ENCODE measurements at places on chromosomes 3 and 15. TPM values are rescaled to one million over a fixed set of nuclear protein-coding genes. Genes with fewer than 3 reads are reported as not detected.

GRCh38 chr3:71994203-71994602 is 209.3 kb upstream of the PROK2 start:
- peaks cover 21% of the 10 kb centered on the region for H3K27me3 ChIP-seq
- DNase-seq: no peak
- H3K27ac ChIP-seq: no peak overlapping the region
- no peaks in the 10 kb centered on the region for H3K4me1 ChIP-seq

GPR156 gene
- 0.15 TPM for total RNA-seq

GRCh38 chr15:36517758-36518157 is 61.7 kb upstream of the CDIN1 start:
- H3K4me1 ChIP-seq: no peaks in the 10 kb centered on the region
- DNase-seq: no peak
- no peaks in the 10 kb centered on the region for H3K27me3 ChIP-seq
- no peak overlapping the region for H3K4me3 ChIP-seq

IQCF5 gene
- not detected for total RNA-seq

- no peak for DNase-seq
- no peak overlapping the region for H3K27ac ChIP-seq
- peak overlapping the region; percentile 33 for H3K4me3 ChIP-seq
These were observed 251.9 kb upstream of the HES1 start for GRCh38 chr3:193884027-193884426.

DNA sequence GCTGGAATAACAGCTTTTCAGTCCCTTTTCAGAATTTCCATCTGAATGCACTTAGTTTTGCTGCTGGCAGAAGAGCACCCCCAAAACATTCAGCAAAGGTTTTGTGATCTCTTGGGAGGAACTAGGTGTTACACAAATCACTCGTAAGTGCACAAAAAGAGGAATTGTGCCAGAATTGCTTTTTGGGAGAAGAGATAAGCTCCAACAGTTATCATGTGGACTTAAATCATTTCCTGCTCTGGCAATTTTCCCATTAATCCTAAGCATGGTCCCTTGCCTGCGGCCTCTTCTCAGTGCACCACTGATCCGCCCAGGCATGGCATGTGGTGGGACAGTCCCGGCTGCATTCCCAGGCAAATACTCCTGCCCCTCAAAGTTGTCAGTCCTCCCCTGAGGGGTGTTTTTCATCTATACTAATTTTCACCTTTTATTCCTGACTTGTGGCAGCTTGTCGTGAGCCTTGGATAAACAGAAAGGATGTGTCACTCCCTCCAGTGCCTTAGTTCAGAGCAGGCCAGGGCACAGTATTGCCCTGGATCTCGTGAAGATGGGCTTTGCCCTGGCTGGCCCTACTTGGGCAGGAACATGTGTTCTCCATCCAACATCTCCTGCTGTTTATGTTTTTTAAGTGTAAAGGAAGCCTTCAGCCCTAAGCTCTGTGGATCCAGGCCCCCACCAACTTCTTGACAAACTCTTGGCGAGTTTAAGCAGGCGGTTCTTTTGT is 44.6 kb upstream of the VILL start:
- H3K4me1 ChIP-seq: peaks cover 56% of the 10 kb centered on the region
- peak; percentile 67 for DNase-seq
- H3K27ac ChIP-seq: peak overlapping the region; percentile 71
- no peak overlapping the region for H3K4me3 ChIP-seq
- no peaks in the 10 kb centered on the region for H3K27me3 ChIP-seq

DNA sequence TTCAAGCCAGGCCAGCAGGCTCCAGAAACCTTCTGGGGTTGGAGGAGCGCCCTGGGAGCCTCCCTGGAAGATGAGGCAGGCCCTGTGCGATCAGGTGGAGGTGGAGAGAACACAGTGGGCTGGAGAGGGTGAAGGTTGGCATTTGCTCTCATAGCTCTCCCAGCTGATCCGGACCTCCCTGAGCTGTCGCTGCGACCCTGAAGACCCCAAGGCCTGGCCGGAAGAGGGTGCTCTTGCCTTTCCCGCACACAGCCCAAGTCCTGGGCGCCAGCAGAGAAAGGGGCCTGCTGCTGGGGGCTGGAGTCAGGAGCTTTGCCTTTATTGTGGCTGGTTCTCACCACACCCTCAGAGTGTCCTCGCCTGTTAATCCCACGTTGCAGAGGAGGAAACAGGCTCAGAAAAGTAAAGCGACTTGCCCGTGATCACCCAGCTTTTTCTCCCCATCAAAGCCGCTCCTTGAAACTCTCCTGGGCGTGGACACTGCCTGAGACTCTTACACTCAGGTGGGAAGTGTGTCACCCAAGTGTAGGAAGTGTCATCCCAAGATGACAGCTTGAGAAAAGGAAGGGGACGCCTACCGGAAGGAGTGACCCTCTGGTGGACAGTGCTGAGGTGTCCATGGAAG is 8.6 kb upstream of the RPL29 start:
- H3K27ac ChIP-seq: no peak overlapping the region
- no peak for DNase-seq
- no peaks in the 10 kb centered on the region for H3K36me3 ChIP-seq

- H3K36me3 ChIP-seq: no peaks in the 10 kb centered on the region
- no peak for DNase-seq
- no peaks in the 10 kb centered on the region for H3K4me1 ChIP-seq
- H3K27ac ChIP-seq: no peak overlapping the region
These were observed 63.3 kb downstream of the ABTB1 start for GRCh38 chr3:127735767-127736693.

GRCh38 chr3:98630416-98630815 is 37.0 kb upstream of the CPOX start:
- no peaks in the 10 kb centered on the region for H3K36me3 ChIP-seq
- DNase-seq: no peak
- no peaks in the 10 kb centered on the region for H3K4me1 ChIP-seq
- no peaks in the 10 kb centered on the region for H3K27me3 ChIP-seq
- H3K4me3 ChIP-seq: no peak overlapping the region

- no peak overlapping the region for H3K4me3 ChIP-seq
- DNase-seq: no peak
- peaks cover 3% of the 10 kb centered on the region for H3K27me3 ChIP-seq
- no peaks in the 10 kb centered on the region for H3K4me1 ChIP-seq
These were observed 17.8 kb downstream of the LRIG1 start for GRCh38 chr3:66483006-66483405.

AP4E1 gene
- total RNA-seq: 10.1 TPM

GRCh38 chr3:53083521-53083920 is 37.6 kb upstream of the SFMBT1 start:
- no peak overlapping the region for H3K4me3 ChIP-seq
- H3K36me3 ChIP-seq: no peaks in the 10 kb centered on the region
- H3K4me1 ChIP-seq: no peaks in the 10 kb centered on the region
- H3K27ac ChIP-seq: no peak overlapping the region
- no peak for DNase-seq

PIGZ gene
- total RNA-seq: 1.4 TPM

GRCh38 chr15:80123034-80123433 is 29.8 kb upstream of the FAH start:
- no peaks in the 10 kb centered on the region for H3K4me1 ChIP-seq
- no peak overlapping the region for H3K27ac ChIP-seq
- no peak overlapping the region for H3K4me3 ChIP-seq
- no peaks in the 10 kb centered on the region for H3K27me3 ChIP-seq

LYZL4 gene
- total RNA-seq: not detected

GRCh38 chr3:48614044-48614443 is 4.6 kb upstream of the UQCRC1 start:
- no peak for DNase-seq
- H3K36me3 ChIP-seq: no peaks in the 10 kb centered on the region
- H3K4me3 ChIP-seq: no peak overlapping the region
- peaks cover 7% of the 10 kb centered on the region for H3K4me1 ChIP-seq
- H3K27me3 ChIP-seq: no peaks in the 10 kb centered on the region

ANKRD34C gene
- not detected for total RNA-seq

CD86 gene
- total RNA-seq: not detected

GRCh38 chr3:189842681-189843602 is 211.8 kb downstream of the TP63 start:
- H3K4me3 ChIP-seq: no peak overlapping the region
- H3K27ac ChIP-seq: no peak overlapping the region
- no peaks in the 10 kb centered on the region for H3K36me3 ChIP-seq

GRCh38 chr15:29815000-29815710 is 7.1 kb downstream of the TJP1 start:
- no peaks in the 10 kb centered on the region for H3K27me3 ChIP-seq
- no peak for DNase-seq
- H3K36me3 ChIP-seq: no peaks in the 10 kb centered on the region

DNA sequence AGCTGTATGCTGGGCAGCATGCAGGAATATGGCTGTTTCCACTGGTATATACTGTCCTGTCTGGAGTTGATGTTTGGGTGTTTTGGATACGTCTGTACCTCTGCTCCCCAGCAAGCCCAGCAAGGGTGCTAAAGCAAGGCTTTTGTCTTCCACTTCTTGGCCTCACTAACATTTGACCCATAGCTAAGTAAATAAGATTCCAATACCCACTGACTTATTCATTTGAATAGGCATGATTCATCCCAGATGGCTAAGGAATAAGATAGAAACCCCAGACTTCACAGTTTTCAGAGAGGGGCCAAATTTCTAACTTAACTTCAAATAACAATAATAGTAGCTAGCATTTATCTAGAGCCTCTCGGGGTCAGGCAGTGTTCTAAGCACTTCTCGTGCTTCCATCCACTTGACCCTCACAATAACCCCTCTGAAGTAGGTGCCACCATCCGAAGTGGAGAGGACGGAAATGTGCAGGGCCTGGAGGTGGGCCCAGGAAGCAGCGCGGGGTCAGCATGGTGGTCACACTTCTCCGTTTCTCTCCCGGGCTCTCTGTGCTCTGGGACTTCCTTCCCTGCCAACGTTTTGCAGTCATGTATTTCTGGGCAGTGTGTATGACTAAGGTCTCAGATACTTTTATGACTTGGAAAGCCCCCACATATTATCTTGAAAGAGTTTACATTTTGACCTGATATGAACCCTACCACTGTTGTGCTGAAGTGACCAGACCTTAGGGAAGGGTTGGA is 39.3 kb downstream of the LRRK1 start:
- no peak overlapping the region for H3K4me3 ChIP-seq
- peaks cover 9% of the 10 kb centered on the region for H3K4me1 ChIP-seq
- H3K27ac ChIP-seq: no peak overlapping the region

- no peaks in the 10 kb centered on the region for H3K27me3 ChIP-seq
- no peaks in the 10 kb centered on the region for H3K4me1 ChIP-seq
- H3K27ac ChIP-seq: no peak overlapping the region
These were observed 8.3 kb downstream of the CPA3 start for GRCh38 chr3:148873270-148873927.

GRCh38 chr3:144948711-144949110 is 977.1 kb downstream of the DIPK2A start:
- no peak overlapping the region for H3K4me3 ChIP-seq
- H3K27me3 ChIP-seq: no peaks in the 10 kb centered on the region
- H3K27ac ChIP-seq: no peak overlapping the region

DNA sequence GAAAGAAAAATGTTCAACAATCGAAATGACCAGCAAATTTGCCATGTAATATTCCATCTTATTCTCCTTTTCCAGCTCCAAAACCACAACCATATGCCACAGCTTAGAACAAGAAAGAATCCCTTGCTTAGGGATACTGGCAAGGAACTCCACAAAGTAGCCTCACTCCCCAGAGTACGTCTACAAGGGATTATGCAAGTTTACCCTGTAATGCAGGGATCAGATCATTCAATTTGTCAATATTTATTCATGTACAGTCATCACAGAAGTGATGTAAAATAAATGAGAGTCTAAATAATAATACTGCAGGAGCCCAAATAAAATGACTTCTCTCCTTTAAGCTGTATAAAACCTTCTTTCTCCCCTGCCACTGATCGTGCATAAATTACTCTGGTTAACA is 23.5 kb upstream of the MYO1E start:
- H3K27ac ChIP-seq: no peak overlapping the region
- no peaks in the 10 kb centered on the region for H3K36me3 ChIP-seq
- no peaks in the 10 kb centered on the region for H3K27me3 ChIP-seq
- no peak for DNase-seq

- no peaks in the 10 kb centered on the region for H3K4me1 ChIP-seq
- no peaks in the 10 kb centered on the region for H3K27me3 ChIP-seq
- H3K4me3 ChIP-seq: no peak overlapping the region
- no peaks in the 10 kb centered on the region for H3K36me3 ChIP-seq
- H3K27ac ChIP-seq: no peak overlapping the region
- no peak for DNase-seq
These were observed 33.8 kb upstream of the ACP3 start for GRCh38 chr3:132283440-132283839.

GRCh38 chr3:120147072-120147871 is 53.0 kb upstream of the GSK3B start:
- no peaks in the 10 kb centered on the region for H3K27me3 ChIP-seq
- H3K4me1 ChIP-seq: peaks cover 42% of the 10 kb centered on the region
- H3K27ac ChIP-seq: no peak overlapping the region
- DNase-seq: no peak
- no peaks in the 10 kb centered on the region for H3K36me3 ChIP-seq

DNA sequence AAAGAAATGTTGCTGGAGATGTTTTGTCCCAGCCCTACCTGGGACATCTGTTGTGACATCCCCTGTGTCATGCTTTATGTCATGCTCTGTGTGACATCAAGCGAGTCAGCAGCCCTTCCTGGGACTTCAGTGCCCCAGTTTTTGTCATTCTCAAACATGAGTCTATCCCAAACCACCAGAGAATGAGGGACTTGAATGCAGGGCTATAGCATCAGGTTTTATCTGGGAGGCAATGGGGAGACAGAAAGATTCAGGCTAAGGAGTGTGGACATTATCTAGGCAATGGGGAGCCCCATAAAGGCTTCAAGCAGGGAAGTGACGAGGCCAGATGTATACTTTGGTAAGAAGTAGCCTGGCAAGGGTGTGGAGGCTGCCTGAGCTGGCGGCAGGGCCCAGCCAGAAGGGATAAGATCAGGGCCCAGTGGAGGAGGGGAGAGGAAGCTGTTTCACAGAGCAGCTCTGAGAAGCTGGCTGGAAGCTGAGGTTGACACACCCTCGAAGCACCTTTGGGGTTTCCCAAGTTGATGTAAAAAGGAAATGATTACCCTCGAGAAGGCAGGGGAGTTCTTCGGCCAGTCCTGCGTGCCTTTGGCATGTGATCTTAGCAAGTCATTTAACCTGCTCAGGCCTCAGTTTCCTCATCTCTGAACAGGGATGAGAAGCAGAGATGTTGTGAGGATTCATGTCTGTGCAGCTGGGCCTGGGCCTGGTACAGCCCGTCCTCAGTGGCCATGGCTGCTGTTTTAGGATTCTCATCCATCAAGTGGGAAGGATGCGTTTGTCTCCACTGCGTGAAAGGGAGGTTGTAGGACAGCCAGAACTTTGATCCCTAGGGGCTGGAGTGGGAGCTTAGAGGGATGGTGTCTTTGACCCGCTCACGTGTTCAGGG is 34.3 kb downstream of the IRAK2 start:
- H3K4me3 ChIP-seq: no peak overlapping the region
- H3K27me3 ChIP-seq: no peaks in the 10 kb centered on the region
- no peak overlapping the region for H3K27ac ChIP-seq
- no peak for DNase-seq
- no peaks in the 10 kb centered on the region for H3K36me3 ChIP-seq
- peaks cover 32% of the 10 kb centered on the region for H3K4me1 ChIP-seq

DNA sequence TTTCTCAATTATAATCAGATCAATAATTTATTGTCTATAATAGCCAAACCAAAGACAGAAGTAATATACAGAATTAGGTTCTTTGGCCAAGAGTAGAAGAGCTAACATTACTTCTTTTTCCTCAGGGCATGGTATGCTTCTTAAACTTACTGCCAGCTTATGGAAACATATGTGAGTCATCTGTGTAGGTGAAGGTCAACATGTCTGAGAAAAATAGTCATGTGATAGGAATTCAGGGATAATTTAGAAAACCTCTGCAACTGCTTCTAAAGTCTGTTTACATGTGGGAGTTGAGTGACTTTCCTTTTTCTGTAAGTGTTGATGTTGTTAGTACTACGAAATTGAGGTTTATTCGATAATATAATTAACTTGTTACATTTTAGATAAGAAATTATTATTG is 19.2 kb upstream of the MAP6D1 start:
- H3K27ac ChIP-seq: no peak overlapping the region
- no peaks in the 10 kb centered on the region for H3K4me1 ChIP-seq
- DNase-seq: no peak
- peaks cover 23% of the 10 kb centered on the region for H3K36me3 ChIP-seq

GPR87 gene
- total RNA-seq: 3.8 TPM

All from HCT116 (cell line).